ENCODE measurements at places on chromosomes 3 and 15. TPM values are rescaled to one million over a fixed set of nuclear protein-coding genes. Genes with fewer than 3 reads are reported as not detected.
A peak's percentile ranks its signal among the peaks of the same experiment; 100 is the strongest.

GRCh38 chr3:23446301-23446700 is 243.2 kb downstream of the UBE2E2 start:
- no peak for DNase-seq

GRCh38 chr3:122602011-122602710 is 24.7 kb downstream of the PARP15 start:
- DNase-seq, result no peak

DNA sequence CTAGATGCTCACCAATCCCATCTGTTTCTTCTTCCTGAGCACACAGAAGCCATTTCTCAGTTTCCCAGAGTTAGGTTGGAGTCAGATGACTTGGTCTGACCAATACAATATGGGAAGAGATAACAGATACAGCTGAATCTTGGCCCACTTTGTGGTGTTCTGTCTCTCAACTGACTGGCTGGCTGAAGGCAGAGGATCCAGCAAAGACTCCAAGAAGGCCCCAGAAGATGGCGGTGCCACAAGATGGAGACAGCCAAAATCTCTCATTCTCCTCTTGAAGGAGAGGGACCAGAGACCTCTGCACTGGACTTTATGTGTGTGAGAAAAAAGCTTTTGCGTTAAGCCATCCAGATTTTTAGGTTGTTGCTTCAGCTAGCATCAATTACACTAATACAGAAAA is 8.2 kb upstream of the OXSR1 start:
- DNase-seq, result no peak

GRCh38 chr3:48655606-48656005 is 7.1 kb downstream of the CELSR3 start:
- no peak for DNase-seq

DNA sequence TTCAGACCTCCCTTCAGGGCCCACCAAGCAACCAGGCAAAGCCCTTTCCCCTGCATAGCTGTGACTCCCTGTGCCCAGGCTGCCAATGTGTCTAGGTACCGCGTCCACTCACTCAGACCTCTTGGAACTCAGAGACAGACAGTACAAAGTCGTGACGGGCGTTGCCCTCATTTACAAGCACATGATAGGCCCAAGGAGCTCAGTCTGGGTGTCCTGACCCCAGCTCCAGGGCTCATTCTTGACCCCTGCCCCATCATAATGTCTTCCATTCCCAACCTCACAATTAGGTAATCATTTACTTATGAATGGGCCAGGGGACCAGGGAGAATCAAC is 56.0 kb downstream of the KLF13 start:
- no peak for DNase-seq

- DNase-seq, result no peak
These were observed 124.4 kb downstream of the PDZRN3 start for GRCh38 chr3:73500321-73500720.

- no peak for DNase-seq
These were observed 45.1 kb downstream of the ZDHHC3 start for GRCh38 chr3:44930911-44931310.

DNA sequence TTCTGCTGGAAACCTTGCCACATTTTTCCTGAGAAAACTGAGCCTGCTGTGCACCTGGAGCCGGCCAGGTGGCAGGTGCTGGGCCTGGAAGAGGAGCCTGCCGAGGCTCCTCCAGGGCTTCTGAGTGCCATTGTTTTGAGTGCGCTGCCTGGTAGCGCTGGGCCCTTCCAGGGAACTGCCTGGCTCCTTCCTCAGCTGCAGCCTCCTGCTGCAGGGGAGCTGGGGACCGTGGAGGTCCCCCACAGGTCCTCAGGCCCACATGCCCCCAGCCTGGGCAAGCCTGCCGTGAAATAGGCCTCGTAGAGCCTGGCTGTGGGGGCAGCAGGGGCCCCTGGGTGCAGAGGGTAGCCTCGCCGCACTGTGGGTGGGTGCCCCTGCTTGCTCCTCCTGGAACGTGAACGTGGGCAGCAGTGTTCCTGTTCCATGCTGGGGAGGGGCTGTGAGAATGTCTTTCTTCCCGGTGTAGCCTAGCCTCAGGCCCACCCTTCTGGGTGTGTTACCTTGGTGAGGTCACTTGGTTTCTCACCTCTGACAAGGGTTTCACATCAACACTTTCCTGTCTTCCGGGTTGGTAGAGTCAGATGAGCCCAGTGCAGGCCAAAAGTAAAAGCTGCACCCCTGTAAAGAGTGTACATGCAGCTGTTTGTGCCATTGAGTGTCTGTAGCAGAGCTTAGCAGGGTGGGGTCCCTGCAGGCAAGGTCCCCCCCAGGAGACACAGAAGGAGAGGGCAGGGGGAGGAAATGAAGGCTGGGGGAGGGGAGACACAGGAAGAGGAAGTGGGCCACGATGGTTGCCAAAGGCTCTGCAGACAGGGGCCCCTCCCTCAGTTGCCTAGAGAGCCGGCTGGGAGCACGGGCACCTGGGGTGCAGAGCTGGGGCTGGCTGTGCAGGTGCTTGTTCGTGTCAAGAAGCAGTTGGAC is 34.5 kb downstream of the KLF13 start:
- DNase-seq, result peak; percentile 25

- peak; percentile 3 for DNase-seq
These were observed 1.4 kb downstream of the PEAK1 start for GRCh38 chr15:77418391-77418965.

DNA sequence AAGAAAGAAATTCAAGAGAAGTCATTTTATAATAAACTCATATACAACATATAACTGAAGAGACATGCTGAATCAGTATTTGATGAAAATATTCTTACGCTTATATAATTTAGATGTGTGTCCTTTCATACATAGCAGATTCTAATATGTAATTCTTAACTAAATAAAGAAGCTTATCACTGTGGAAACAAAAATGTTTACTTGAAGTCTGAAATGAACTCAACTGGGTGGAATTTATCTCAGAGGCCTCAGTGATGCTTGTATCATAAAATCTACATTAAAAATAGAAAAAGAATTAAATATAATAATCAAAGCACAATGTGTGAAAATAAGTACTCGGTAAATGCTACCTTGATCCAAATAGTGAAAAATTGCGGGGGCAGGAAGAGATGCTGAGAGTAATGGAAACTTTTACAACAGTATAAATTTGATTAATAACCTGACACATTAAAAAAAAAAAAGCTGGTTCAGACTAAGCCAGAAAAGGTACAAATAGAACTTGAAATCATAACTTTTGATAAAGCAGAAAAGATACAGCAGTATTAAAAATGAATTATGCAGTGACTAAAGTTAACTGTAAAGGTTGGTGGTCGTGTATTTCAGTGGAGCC is 12.0 kb upstream of the CBLB start:
- DNase-seq, result no peak

GRCh38 chr3:117837391-117837790 is 1127.8 kb downstream of the TUSC7 start:
- no peak for DNase-seq

DNA sequence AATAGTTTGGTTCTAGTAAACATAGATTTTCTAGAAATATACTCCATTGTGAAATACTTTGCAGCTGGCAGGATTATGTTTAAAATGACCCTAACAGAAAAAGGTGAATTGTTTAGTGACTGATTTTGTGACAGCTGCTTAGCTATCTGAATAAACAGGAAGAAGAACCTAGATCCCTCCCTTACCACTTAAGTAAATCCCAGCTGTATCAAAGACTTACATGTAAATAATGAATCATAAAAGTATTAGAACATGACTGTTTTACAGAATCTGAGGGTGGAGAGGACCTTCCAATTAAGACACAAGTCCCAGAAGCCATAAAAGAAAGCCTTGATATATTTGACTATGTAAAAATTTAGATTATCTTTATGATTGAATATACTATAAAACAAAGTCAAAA is 15.9 kb downstream of the SLC49A4 start:
- no peak for DNase-seq

DNA sequence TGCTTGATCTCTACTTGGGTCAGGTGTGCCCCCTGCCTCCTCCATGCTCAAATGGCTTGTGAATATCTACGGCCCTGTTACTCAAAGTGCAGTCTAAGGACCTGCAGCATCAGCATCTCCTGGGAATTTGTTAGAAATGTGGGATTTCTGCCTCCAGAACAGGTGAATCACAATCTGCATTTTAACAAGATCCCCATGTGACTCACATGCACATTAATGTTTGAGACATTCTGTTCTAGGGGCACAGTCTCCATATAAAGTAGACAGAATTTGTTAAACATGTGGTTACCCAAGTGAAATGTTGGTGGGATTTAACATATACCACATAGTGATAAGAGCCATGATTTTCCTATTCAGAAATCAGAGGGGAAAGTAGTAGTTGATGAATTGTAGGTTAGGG is 256.2 kb downstream of the NR1D2 start:
- no peak for DNase-seq

DNA sequence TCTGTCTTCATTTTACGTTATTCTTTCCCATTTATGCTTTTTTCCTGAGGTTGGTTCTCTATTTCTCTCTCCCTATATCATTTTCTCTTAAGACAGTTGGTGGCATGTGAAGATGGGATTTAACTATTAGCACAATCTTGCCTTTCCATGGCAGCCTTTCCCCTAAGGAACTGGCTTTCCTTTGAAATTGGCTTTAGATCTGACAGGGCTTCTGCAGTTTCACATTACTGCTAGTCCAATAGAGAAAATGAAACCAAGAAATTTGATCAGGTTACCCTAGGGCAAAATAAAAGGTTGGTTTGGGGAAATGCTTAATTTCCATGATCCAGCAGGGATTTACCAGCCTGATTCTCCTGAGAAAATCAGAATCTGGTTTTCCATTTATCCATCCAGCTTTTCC is 22.7 kb upstream of the CHL1 start:
- no peak for DNase-seq

DNA sequence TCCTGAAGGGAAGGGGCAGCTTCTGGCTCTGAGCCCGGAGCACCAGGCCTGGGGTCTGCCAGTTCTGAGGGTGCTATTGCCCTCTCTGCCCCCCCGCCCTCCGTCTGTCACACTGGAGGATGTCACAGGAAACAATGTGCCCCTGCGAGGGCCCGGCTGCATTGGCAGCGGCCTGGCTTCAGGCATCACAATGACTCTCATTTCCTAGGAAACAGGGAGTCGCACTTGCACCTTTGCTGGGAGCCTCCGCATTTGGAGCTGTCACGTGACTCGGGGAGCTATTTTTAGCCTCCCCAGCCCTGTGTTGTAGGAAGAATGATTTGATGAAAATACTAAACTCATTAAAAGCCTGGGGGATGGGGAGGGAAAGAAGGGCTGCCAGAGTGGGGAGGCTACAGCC is 518.9 kb downstream of the SHQ1 start:
- no peak for DNase-seq

- DNase-seq, result no peak
These were observed 15.8 kb upstream of the RHO start for GRCh38 chr3:129512595-129512994.

Gene SCAANT1
- total RNA-seq, result not detected

Gene NPRL2
- 22.1 TPM for total RNA-seq

Gene PTPN9
- total RNA-seq, result 31.6 TPM

Gene RHOV
- 1.7 TPM for total RNA-seq

Gene PPM1L
- 1.7 TPM for total RNA-seq

Gene PSTPIP1
- total RNA-seq, result 1.2 TPM

Gene EPM2AIP1
- total RNA-seq, result 12.9 TPM

Gene HEMK1
- 23.8 TPM for total RNA-seq

Gene MRPL3
- total RNA-seq, result 179 TPM

Gene ITIH1
- total RNA-seq, result not detected

Gene ATP8B4
- not detected for total RNA-seq

Gene TRAIP
- 7.1 TPM for total RNA-seq

All from MCF 10A (cell line).